Renal cortex interstitium (tissue), 15 donors: ENCODE measurements at places on chromosomes 7 and 10.

DNA sequence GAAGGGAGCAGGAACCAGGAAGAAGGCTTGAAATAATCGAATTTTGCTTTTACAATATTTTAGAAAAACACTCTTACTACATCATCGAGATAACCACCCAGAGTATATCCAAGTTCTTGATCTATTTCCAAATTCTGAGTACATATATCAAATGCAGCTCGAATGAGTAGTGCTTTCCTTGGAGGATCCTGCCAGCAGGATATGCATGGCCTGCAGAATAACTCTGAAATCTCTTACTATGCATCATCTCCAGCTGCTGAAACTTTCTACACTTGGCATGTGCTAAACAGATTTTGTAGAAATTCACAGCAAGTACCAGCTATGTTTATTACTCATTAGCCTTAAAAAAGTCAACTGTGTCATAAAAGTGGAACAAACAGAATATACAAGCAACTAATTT is 44.0 kb upstream of the ANK3 start:
- DNase-seq, result no peak

GRCh38 chr10:116209781-116210180 is 63.2 kb downstream of the GFRA1 start:
- no peak for DNase-seq

DNA sequence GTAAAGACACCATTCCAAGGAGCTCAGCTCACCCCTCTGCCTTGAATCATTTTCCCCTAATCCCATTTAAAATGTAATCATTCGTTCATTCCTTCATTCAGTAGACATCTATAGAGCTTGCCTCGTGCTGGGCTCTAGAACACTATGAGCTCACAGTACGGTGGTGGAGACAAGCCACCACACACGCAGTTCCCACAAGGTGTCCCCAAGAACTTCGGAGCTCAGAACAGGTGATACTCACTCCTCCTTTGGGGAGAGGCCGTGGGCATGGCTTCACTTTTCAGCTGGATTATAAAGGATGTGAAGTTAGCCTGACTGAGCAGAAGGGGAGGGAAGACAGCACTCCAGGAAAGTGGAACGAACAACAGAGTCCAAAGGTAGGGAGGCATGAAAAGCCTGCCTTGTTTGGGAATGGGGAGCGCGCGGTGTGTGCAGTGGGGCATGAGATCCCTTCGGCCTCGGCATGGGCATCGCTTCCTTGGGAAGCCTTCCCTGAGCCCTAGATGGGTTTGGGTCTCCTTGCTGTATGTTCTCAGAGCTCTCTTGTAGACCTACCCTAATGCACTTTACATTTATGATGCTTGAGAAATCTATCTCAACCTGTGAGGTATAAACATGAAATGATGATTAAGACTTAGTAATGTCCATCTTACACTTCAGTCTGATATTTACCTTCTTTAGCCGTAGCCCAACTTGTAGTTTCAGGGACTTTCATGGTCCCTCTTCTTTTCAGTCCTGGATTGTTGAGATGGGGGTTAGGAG is 809 bp upstream of the OGA start:
- no peak for DNase-seq

GRCh38 chr10:11175823-11176243 is 158.2 kb downstream of the CELF2 start:
- no peak for DNase-seq

DNA sequence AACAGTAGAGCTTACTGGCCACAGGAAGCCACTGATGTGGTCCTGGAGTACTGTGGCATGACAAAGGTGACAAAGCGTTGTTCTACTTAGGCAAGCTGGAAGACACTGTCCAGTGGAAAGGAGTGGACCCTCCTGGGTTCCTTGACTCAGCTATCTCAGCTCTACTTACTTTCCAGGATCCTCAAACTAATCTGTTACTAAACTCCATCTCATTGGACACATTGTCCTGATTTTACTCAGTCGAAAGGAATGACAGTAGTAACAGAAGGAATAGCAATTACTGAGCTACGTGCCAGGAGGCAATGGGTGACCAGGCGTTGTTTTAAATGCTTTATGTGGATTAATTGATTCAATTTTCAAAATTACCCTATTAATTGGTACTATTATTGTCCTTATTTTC is 41.6 kb downstream of the ABLIM1 start:
- no peak for DNase-seq

- no peak for DNase-seq
Measured at GRCh38 chr7:142557971-142558582, 191.2 kb upstream of the PRSS1 start.

GRCh38 chr10:76117949-76118348 is 686.5 kb downstream of the LRMDA start:
- DNase-seq, result no peak

DNA sequence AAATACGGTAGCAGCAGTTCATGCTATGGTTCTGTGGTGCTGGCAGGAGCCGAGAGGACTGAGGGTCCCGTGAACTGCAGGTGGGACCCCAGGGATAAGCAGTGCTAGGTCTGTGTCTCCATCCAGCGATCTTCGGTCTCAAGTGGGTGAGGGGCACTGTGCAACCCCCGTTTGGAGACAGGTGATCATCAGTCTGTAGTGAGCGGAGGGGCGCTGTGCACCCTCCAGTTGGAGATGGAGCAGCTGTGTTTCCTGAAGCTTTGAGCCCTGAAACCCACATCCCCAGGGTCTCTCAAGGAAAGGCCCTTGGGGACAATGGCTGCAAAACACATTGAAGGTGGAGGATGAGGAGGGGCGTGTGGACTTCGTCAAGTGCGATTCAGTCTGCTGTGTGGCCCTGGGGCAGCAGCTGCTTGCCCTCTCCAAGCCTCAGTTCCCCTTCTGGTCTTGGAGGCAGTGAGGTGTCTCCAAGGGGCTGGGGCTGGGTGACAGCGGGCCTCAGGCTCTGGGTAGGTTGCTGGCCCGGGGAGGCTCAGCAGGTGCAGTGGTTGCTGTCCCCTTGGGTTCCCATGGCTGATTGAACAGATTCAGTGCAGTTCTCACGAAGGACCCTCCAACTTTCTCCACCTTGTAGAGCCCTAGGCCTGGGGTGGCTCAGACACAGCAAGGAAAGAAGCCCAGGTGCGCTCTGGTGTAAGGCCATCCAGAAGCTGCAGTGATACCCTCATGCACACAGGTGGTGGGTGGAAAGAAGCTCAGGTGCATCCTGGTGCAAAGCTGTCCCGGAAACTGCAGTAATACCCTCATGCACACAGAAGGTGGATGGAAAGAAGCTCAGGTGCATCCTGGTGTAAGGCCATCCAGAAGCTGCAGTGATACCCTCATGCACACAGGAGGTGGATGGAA is 160.6 kb downstream of the ADARB2 start:
- DNase-seq, result no peak

- DNase-seq, result no peak
Measured at GRCh38 chr10:106582291-106582690, 582.2 kb downstream of the SORCS1 start.

- no peak for DNase-seq
Measured at GRCh38 chr10:90417476-90418210, 440.2 kb downstream of the HTR7 start.

- DNase-seq, result no peak
Measured at GRCh38 chr10:104324221-104324686, 14.0 kb downstream of the ITPRIP start.

GRCh38 chr7:47227762-47228177 is 354.1 kb downstream of the TNS3 start:
- DNase-seq, result no peak

- DNase-seq, result no peak
Measured at GRCh38 chr7:127258111-127258510, 5.4 kb upstream of the GRM8 start.

DNA sequence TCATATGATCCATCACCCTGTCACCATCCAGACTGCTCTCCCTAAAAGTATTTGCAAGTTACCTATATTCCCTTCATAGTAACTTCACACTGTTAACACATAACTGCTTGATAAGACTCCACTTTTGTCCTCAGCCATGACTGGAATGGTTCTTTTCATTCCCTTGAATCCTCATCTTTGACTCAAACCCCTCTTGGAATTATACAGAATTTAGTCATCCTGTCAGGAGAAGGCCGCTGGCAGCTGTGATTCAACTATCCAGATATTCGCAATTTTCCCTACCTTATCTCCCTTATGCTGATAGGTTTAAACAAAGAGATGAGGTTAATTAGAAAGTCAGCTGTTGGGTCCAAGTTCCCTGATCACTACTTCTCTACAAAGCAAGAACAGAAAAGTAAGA is 143.0 kb upstream of the HPS1 start:
- no peak for DNase-seq

DNA sequence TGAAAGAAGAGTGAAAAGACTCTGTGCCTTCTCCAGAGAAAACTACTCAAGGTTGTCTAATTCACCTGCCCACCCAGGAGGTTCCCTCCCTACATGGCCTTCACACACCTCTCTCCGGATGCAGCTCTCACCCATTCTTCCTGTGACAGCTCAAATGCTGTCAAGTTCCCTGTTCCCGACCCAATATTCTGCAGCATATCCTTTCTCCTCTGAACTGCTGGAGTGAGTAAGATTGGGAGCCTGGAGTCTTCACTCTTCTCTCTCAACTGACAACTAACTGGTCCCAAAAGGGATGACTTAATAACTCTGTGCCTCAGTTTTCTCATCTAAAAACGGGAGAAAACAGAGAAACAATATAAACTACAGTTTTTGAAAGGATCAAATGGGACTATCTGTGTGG is 5.1 kb downstream of the TMEM26 start:
- DNase-seq, result no peak

DNA sequence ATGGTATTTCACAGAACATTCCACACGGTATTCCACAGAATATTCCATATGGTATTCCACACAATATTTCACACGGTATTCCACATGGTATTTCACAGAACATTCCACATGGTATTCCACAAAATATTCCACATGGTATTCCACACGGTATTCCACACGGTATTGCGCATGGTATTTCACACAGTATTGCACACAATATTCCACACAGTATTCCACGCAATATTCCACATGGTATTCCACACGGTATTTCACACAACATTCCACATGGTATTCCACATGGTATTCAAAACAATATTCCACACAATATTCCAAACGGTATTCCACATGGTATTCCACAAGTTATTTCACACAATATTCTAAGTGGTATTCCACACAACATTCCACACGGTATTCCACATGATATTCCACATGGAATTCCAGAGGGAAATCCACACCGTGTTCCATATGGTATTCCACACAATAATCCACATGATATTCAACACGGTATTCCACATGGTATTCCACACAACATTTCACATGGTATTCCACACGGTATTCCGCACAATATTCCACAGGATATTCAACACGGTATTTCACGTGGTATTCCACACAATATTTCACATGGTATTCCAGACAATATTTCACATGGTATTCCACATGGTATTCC is 136.7 kb upstream of the CHST15 start:
- no peak for DNase-seq

DNA sequence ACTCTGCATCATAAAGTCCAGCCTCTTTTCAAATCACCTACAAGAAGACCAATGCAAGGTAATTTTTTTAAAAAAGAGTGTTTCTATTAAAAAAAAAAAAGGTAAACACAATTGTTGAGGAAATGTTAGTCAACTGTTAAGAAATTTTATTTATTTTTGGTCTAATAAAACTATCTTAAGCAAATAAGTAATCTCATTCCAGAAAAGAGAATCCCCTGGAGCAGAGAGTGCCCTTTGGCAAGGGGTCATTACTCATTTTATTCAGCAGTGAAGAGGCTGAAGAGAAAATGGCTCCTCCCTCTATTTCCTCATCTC is 63.4 kb upstream of the GSDME start:
- DNase-seq, result no peak

GRCh38 chr10:79246209-79246581 is 101.1 kb upstream of the PPIF start:
- no peak for DNase-seq

- DNase-seq, result no peak
Measured at GRCh38 chr7:43942997-43943396, 16.8 kb downstream of the UBE2D4 start.

- no peak for DNase-seq
Measured at GRCh38 chr10:1425879-1426278, 311.4 kb downstream of the ADARB2 start.

GRCh38 chr7:143480501-143480900 is 2.8 kb downstream of the TAS2R41 start:
- DNase-seq, result no peak

- no peak for DNase-seq
Measured at GRCh38 chr10:73889014-73889413, 14.7 kb upstream of the CAMK2G start.

DNA sequence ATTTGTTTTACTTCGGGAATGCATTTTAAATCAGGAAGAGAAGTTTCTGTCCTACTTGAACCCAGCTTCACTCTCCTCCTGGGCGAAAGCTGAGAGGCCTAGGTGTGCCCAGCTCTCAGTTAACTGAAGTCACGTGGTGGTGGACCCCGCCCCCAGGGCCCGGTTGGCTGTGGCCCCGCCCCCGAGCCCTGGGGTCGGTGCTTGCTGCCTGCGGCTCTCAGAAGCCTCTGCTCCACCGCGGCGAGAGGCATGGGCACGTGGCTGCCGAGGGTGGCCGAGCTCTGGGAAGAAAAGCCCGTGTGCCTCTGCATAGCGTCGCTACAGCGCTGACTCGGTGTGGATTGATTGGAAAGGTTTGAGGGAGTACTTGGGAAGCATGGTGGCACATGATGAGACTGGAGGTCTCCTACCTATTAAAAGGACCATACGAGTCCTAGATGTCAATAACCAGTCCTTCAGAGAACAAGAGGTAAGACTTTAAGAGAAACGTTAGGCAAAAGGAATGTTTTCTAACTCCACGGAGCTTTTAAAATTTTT is 34.1 kb downstream of the NET1 start:
- peak; percentile 82 for DNase-seq

DNA sequence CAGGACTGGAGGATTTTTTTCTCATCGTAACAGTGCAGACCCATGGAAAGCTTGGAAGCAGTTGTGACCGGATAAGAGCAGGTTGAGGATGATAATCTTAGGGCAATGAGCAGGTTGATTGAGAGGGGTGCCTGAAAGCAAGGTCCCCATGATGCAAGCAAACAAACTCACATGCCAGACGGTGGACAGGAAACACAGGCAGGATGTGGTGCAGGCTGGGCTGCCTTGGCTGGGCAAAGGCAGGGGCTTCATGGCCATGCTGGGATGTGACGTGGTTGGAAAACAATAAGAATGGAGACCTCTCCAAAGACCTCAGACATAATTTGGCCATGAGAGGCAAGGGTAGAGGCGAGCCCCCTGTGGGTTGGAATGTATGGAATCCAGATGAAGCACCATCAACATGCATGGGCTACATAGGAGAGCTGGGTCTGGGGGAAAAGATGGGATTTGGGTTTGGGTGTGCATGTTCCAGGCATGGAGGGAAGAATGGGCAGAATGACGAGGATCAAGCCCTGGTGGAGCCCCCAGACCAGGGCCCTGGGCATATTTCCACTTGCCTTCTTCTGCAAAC is 58.3 kb downstream of the IKZF1 start:
- no peak for DNase-seq

GRCh38 chr7:130996833-130997231 is 262.8 kb upstream of the KLF14 start:
- no peak for DNase-seq

DNA sequence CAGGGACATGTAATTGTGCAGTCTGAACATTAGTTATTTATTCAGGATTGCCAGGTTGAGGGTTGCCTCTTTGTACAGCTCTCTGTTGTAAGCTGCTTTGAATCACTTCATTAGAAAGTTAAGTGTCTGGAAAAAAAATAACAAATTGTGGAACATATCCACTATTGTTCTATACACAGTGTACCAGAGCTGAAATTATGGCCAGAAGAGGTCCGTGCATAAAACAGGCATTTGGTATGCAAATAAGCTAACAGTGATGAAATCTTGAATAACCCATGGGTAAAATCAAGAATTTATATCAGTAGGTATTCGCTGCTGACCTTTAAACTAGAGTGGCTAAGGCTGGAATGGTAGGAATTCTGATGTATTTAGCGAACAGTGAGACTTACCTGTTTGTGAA is 152.1 kb downstream of the LHFPL3 start:
- no peak for DNase-seq
